Femur (tissue), 1 donor: ENCODE measurements at places on chromosomes 2 and 18.
A peak's percentile ranks its signal among the peaks of the same experiment; 100 is the strongest.

DNA sequence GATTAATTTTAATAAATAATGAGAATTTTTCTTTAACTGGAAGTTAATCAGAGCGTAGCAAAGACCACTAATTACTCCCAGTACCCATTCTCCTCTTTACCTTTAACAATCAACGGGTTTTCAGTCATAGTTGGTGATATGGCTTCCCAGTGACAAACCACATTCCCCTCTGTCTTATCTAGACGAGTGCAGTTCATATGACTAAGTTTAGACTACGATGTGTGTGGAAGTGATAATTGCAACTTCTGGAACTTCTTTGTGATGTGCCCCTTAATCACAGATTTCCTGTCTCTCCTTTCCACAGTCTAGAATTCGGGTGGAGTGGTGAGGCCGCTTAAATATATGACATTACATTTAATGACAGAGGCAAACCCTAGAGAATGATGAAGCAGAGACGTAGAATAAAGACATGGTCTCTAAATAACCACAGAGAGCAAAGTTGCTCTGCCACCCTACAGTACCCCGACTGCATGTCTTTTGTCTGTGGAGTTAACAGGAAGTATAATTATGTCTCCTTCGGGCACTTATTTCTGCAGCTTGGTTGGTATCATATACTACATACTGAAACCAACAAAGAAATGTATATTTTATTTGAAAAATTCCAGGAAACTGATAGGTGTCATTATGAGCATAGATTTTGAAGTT lies 693.3 kb upstream of the CDH7 start:
- DNase-seq: no peak

DNA sequence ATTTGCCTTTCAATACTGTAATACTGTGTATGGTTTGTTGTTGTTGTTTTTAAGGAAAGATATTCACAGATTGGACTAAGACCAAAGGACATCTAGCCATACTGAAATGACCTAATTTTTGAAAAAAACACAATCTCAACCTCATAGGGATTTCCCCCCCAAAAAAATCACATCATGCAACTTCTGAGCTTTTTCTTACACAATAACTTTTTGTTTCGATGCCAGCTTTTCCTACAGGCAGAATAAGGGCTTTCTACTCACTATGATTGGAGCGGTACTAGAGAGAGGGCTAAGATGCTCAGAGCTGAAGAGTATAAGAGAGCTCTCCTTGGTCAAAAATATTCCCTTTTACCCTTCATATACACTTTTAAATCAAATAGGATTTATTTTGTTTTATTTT lies 32.4 kb upstream of the SLC3A1 start:
- no peak for DNase-seq

DNA sequence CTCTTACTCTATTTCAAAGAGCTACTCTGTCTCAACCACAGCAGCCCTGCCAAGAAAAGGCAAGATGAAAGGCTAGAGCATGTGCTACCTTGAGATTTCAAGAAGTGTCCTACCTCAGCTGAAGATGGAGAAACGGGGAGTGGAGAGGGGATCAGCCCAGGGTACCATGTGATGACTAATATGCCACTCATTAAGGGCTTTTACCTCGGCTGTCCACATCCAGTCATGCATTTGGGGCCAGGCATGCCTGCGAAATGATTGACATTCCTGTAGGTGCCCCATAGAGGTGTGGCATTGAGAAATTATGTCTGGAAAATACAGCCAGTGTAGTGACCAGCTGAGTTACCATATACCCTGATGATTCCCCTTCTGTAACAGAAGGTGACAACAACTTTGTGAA lies 96.1 kb downstream of the NRP2 start:
- no peak for DNase-seq

- peak; percentile 76 for DNase-seq
Measured at GRCh38 chr2:173590276-173590861, 235.7 kb downstream of the CDCA7 start.

DNA sequence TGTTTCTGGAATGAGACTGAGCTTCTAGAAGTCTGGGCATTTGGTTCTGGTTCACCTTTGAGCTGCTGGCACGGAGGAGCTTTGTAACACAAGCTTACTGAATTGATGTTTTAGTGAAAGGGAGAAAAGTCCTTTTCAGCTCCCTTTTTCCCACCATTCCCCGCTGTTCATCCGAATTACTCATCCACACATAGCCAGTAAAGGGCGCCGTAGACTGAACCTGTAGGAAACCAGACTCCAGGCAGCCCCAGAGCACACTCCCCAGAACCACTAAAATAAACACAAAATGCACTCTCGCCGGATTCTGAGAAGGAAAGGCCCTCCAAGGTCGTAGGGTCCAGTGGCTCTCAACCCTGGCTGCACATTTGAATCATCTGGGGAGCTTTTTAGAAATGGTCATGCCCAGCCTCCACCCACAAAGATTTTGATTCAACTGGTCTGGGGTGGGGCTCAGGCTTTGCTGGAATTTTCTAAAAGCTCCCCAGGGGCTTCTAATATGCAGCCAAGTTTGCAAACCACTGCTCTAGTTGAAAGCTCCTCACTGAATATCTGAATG lies 29.6 kb downstream of the TCF7L1 start:
- peak; percentile 52 for DNase-seq

- DNase-seq: no peak
Measured at GRCh38 chr2:38438883-38439612, 62.0 kb upstream of the ATL2 start.

DNA sequence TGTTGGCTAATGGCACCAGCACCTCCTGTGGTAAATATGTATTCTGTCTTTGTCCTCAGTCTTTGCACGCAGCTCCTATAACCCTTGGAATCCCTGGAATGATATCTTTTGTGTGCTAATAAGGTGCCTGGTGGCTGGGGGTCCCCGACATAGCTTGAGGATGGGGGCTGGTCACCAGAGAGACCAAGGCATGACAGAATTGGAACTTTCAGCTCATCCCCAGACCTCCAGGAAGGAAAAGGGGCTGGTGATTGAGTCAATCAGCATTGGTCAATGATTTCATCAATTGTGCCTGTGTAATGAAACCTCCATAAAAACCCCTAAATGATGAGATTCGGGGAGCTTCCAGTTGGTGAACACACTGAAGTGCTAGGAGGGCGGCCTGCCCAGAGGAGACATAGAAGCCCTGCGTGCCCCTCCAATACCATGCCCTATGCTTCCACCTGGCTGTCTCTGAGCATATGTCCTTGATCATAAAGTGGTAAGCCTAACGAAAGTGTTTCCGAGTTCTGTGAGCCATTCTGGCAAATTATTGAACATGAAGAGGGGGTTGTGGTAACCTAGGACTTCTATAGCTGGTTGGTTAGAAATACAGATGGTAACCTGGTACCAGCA lies 26.6 kb upstream of the KCMF1 start:
- DNase-seq: no peak

- DNase-seq: no peak
Measured at GRCh38 chr2:207332480-207333212, 166.9 kb upstream of the KLF7 start.

DNA sequence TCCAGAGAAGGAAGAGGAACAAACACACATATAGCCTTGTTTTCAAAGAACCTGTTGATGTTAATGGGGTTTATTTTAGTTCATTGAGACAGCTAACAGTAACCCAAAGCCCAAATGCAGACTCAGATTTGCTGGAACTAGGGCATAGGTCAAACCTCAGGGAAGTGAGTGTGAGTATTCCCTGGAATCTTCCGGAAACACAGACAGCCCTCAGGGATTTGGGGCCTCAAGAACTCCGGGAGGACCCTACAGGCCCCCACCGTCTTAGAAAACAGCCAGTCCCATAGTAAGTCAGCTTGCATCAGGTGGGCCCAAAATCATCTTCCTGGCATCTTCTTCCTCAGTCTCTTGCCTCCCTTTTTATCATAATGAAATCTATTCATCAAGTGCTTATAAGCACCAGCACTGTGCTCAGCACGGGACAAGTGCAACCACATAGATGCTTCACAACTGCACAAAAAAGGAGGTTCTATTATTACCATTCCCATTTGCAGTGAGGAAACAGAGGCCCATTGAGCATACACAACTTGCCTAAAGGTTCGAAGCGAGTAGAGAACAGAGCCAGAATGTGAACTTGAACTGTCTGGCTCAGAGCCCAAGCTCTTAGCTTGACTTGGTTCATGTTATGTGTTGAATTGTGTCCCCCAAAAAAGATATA lies 50.2 kb upstream of the BCL11A start:
- no peak for DNase-seq

- no peak for DNase-seq
Measured at GRCh38 chr18:9862686-9863085, 23.1 kb upstream of the TXNDC2 start.

DNA sequence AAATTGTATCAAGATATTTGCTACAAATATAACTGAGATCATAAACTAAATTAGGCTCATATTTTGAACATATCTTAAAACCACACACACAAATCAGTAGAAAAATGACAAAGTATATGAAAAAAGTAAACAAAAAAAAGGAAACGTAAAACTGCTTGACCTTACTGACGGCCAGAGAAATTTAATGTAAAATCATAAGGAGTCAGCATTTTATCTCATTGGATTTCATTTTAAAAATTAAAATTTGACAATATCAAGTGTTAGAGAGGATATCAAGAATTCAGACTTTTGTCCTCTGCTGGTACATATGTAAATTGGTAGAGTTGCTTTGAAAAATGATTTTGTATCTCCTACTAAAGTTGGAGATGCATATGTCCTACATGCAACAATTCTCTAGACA lies 209.2 kb upstream of the ZC3H15 start:
- no peak for DNase-seq

- DNase-seq: no peak
Measured at GRCh38 chr2:229713371-229714079, 830 bp downstream of the DNER start.

GRCh38 chr2:221370076-221370856 lies 201.8 kb downstream of the EPHA4 start:
- DNase-seq: no peak

GRCh38 chr2:197614532-197614931 lies 60.9 kb downstream of the RFTN2 start:
- no peak for DNase-seq

GRCh38 chr2:206082298-206082843 lies 3.6 kb downstream of the INO80D start:
- no peak for DNase-seq

- no peak for DNase-seq
Measured at GRCh38 chr18:28855524-28855923, 678.6 kb upstream of the CDH2 start.

DNA sequence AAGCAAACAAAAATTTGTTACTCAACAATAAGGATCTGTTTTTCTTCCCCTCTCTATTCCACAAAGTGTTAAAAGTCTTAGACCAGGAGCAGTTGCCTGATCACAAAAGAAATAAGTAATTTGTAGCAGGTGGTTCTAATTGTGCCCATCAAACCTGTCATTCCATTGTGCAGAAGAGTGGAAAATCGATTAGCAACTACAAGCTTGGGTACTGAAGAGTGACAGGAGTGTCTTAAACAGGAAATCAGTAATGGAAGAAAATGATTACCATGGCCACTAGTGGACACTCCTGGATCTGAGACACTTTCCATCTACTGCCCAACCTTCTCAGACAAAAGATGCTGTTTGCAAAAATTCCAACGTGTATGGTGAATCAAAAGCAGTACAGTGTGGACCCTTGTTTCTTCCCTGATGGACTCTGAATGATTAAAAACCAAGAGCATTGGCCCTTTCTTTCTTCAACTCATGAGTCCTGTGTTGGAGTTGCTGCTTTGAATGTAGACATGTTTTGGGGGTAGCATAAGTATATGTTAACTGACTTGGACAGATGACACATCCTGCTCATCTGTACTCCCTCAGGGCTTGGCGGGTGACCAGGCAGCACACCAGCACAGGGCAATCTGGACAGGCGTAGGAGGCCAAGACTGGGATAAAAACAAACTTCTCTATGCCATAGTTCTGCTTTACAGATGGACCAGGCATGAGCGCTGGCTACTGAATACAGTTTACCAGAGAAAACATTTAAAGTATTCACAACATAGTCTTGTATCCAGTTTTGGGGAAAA lies 51.9 kb downstream of the PLA2R1 start:
- DNase-seq: no peak

GRCh38 chr2:3749201-3749600 lies 45.8 kb downstream of the DCDC2C start:
- no peak for DNase-seq
